ENCODE measurements at places on chromosomes 1 and 21.

- no peak for DNase-seq
Observed at GRCh38 chr1:2791027-2791760, 10.3 kb downstream of the TTC34 start.

- DNase-seq = peak; percentile 76
Observed at GRCh38 chr1:226344441-226345259, 35.7 kb upstream of the LIN9 start.

GRCh38 chr1:171300401-171300800 is 13.6 kb upstream of the FMO4 start:
- DNase-seq = peak; percentile 54

DNA sequence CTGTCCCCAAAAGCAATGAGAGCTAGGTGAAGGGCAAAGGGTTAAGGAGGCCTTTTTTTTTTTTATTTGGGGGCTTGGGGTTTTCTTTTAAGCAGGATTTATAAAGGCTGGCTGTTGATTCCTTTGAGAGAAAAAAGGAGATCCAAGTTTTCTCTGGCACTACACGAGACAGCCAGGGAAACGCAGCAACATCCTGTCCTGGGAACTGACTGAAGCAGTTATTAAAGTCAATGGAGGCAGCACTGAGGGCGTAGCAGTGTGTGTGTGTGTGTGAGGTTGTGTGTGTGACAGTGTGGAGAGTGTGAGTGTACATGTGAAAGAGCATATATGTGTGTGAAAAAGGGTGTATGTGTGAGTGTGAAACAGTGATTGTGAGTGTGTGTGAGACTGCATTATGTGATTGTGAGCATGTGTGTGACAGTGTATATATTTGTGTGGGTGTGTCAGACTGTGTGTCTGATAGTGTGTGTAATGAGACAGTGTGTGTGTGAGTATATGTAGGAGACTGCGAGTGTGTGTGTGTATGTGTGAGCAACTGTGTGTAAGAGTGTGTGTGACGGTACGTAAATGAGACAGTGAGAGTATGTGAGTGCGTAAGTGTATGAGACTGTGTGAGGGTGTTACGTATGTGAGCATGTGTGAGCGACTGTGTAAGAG is 65.9 kb upstream of the TIAM1 start:
- no peak for DNase-seq

DNA sequence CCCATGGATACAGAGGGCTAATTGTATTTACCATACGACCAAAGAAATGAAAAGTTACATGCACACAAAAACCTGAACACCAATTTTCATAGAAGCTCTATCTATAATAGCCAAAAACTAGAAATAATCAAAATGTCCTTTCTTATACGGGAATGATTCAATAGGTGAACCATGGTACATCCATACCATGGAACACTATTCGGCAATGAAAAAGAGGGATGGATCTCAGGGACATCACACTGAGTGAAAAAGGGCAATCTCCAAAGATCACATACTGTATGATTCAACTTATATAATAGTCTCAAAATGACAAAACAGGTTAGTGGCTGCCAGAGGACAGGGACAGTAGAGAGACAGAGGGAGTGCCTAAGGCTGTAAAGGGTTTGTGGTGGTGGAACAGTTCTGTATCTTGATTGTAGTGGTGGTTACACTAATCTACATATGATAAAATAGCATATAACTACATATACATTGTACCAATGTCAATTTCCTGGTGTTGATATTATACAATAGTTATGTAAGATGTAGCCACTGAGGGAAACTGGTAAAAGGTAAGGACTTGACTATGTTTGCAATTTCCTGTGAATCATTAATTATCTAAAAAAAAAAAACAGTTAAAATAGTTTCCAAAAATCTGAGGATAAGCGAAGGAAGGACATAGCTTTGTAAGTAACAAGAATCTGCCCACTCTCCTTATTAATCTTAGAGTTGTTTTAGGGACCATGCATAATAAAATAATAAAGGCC is 3.7 kb downstream of the RSBN1 start:
- no peak for DNase-seq

All from Karpas-422 (cell line).